Placental epithelial cell (primary cell): ENCODE measurements at places on chromosomes 5 and 9. TPM values are rescaled to one million over a fixed set of nuclear protein-coding genes. Genes with fewer than 3 reads are reported as not detected.

The LCN9 gene
- total RNA-seq, result not detected in 2 replicates

The SHISAL2B gene
- not detected in 2 replicates for total RNA-seq

The ABO gene
- under 0.01 TPM in 1 of 2 replicates, not detected in the other for total RNA-seq

The ERCC8 gene
- 10.6 and 25.6 TPM in 2 replicates for total RNA-seq
